H54 (cell line): ENCODE measurements at places on chromosomes 1 and 21.

DNA sequence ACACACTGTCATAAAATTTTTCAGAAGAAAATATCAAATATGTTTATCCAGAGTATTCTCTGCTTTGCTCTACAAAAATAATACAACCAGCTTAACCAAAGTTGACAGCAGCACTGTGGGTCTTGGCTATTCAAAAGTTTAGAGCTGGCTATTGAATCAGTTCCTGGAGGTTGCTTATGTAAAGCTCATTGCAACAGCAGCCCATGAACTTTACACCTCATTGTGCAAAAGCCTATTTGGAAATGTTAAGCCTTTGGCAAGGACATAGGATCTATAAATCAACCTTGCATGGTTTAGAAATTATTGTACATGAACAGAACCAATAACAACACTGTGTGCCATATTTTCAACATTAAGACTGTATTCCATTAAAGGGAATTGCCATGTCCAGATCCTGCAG, 714.9 kb downstream of the ADGRL2 start:
- no peak for DNase-seq

- DNase-seq, result peak; percentile 81
Observed at GRCh38 chr1:182069028-182069466, 7.5 kb upstream of the ZNF648 start.

DNA sequence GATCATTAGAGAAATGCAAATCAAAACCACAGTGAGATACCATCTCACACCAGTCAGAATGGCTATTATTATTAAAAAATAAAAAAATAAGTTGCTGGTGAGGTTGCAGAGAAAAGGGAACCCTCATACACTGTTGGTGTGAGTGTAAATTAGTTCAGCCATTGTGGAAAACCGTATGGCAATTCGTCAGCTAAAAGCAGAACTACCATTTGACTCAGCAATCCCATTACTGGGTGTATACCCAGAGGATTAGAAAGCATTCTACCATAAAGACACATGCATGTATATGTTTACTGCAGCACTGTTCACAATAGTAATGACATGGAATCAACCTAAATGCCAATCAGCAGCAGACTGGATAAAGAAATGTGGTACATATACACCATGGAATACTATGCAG, 42.2 kb downstream of the GIPC2 start:
- no peak for DNase-seq

DNA sequence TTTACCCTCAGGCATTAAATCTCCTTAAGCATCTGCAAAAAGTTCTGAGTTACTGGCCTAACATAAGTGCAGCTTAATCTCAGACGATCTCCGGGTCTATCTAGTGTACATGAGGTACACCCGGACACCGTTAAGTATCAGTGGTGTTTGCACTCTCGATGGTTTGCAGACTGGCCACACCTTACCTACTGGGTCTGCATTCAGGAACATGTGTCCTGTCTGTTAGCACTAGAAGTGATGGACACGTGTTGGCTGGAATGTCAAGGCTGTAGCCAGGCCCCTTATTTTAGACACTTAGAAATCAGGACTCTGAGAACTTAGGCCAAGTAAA, 783 bp upstream of the AGL start:
- DNase-seq, result no peak

DNA sequence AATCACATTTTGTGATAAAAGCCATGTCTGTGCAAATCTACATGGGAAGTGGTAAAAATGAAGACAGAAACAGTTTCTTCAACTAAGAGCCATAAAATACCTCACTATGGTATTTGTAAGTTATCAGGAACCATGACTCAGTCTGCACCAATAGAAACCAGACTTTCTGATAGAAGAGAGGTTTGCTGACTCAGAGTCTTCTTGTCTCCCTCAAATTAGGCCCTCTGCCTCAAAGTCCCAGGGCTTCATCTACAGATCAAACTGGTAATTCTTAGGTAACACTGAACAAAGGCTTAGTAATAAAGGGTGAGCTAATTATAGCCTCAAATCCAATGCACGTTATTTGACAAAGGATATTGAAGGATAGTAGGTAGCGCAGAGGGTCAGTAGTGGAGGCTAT, 30.9 kb upstream of the SSX2IP start:
- no peak for DNase-seq

DNA sequence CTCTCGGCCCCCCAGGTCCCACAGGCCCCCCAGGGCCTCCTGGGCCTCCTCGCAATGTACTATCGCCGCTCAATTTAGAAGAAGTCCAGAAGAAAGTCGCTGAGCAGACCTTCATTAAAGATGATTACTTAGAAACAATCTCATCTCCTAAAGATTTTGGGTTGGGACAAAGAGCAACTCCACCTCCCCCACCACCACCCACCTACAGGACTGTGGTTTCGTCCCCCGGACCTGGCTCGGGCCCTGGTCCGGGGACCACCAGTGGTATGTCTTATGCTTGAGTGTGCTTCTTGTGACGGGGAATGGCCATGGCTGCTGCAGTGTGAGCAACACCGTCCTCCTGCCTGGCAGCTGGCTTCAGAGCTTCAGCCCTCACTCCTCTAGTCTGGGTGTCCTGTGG, 70.2 kb upstream of the DYNLT5 start:
- no peak for DNase-seq

DNA sequence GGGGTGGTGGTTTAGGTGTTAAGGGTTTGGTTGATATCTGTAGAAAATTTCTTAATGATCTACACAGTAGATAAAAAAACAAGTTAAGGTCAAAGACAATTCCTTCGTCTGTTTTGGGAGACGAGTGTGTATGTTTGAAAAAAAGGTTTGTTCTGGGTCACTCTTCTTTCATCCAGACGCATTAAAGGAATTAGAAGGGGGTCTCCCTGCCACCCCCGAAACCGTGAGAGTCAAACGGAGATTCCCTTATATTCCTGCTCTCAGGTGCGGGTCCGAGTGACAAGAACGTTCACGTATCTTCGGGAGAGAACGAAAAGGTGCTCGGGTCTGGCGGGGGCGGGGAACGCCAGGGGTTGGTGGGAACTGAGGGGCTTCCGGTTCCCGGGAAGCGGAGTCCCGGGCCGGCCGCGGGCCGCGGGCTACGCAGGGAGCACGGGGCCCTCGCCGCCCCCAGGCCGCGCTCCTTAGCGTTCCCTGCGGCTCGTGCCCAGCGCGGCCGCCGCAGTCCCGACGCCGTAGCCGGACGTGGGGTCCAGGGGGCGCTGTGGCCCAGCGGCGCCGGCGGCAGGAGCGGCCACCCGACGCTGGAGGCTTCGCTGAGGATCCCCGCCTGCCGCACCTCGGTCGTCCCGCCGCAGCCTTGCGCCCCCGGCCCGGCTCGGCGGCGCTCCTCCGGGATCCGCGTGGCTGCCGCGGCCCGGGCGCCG, at the start of gene ZFYVE9:
ZFYVE9 (plus strand) TSS at position 577 of the 707 bp plus-strand sequence. CDS start 91,118 bp downstream, outside the sequence.
- peak; percentile 64 for DNase-seq

DNA sequence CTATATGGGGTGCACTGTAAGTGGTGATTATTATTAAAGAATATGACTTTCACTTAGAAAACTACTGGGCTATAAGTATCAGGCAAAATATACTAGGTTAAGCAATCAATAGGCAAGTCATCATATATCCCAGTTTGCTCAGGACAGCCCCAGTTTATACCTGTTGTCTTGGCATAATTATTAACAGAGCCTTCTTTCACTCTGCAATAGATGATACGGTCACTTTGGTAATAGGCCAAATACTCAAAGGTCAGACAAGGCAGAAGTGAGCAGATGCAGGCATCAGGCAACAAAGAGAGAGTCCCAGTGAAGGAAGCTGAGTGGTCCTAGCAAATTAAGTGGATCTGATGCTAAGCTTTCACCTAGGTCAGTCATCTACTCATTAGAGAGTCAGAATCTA, 599.9 kb downstream of the LMO4 start:
- DNase-seq, result no peak

DNA sequence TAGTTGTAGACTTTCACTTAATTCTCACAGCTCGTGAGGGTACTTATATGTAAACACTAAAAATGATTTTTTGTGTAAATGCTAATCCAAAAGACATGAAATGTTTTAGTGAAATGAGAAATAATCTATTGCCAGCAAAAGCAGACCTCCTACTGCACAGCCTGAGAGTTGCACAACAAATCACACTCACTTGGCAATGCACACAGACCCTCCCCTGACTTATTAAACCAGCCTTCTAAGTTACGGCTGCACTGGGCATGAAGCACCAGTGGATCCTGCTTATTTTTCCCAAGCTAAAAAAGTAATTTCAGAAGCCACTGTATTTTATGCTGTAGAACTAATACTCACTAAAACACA, 10.3 kb downstream of the ERRFI1 start:
- DNase-seq, result no peak

DNA sequence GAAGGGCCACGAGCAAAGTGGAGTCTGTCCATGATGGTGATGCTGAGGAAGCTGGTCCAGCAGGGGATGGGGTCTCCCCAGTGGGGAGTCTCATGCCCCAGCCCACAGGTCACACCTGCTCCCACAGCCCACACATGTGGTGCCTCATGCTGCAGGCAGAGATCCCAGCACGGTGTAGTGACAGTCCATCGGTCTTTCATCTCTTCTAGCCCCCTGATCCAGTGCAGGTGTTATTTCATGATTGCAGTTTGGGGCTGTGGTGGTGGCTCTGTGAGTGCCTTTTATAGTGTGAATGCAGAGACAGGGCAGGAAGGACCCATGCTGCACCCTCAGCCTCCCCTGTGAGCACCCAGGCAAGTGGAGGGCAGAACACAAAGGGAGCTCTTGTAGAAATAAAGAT, 45.0 kb downstream of the UBASH3A start:
- no peak for DNase-seq

DNA sequence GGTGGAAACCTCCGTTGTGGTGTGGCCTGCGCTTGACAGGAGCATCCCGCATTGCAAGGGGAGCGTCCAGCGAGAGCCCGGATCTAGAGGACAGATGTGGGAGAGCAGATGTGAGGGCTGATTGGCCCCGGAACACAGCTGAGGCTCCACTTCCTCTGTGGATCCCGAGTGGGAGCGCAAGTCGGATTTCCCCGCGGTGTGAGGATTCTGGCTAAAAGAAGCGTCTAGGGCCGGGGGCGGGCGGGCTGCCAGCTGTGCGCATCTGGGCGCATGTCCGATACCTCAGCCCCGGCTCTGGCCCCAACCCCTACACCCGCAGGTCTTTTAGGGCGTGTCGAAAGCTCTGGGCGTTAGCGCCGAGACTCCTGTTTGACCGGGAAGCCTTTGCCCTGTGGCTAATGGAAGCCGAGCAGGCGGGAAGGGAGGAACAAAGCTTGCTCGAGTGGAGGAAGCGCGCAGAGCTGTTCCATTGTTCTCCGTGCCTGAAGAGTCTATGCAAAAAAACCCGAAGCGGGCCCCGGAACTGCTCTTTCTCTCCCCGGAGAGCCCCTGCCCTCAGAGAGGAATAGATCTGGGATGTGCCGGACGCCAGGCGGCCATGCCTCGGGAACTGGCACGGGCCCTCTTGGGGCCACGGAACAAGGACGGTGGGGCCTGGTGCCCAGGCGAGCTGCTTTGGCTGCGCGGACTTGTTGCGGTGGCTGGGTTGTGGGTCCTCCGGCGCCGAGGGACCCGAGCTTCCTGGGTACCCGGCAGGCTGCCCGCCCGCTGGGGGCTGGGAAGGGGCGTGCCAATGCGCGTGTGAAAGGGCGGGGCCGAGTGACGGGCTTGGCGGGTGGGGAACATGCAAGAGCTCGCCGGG, 111.1 kb downstream of the NAV1 start:
- no peak for DNase-seq

GRCh38 chr1:241396747-241397681, 40.0 kb upstream of the RGS7 start:
- DNase-seq, result no peak

- no peak for DNase-seq
Observed at GRCh38 chr1:36446271-36446670, 4.0 kb downstream of the OSCP1 start.

DNA sequence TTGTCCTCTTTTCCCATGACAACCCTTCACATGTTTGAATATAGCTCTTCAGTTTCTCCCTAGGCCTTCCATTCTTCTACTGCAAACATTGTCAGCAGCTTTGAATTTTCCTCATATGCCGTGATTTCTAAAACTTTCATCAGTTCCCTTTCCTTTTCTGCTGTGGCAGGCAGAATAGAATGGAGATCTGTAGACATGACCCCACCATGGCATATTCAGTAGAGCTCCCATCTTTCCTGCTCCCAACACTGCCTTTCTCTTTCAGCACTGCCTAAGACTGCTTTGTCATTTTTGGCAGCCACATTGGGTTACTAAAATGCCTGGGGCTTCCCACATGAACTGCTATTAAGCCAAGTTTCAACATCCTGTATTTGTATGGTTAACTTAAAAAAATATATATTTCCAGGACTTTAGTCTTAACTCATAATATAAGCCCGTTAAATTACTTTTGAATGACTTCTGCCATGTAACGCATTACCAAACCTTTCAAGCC, 60.9 kb downstream of the TBX19 start:
- DNase-seq, result no peak

GRCh38 chr21:34691390-34692032, 22.7 kb downstream of the CLIC6 start:
- DNase-seq, result no peak

DNA sequence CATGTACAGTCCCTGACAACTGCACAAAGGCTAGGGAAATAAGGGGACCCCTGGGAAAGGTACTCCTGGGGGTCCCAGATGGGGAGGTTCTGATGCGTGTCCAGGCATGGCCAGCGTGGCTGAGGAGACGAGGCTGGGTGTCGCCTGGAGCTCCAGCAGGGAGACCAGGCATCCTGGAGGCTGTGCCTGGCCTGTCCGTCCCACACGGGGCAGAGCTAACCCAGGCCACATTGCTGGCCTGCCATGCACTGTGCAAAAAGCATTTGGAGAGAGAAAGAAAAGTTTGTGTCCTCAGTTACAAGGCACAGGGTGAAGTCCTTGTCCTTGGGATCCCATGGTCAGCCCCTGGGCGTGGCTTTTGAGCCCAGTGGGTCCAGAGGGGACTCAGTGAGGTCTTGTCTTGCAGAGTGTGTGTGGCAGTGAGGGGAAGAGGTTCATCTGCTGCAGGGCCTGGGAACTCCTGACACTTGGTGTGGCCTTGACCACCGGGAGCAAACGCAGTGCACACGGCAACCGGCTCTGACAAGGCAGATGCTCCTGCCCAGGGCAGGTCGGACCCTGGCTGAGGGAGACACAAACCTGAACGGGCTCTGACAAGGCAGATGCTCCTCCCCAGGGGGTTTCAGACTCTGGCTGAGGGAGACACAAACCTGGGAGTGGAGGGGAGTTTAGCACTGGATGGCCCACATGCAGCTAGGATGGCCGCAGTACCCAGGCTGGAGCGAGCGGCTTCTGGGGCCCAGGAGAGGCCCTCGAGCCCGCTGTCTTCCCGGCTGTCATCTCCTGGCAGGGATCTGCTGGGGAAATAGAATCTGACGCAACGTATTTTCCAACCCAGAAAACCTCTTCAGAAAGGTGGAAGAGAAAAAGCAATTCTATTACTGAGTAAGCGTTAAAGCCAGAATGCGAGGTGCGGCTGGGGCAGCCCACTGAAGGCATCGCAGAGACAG, 37.3 kb upstream of the COL18A1 start:
- DNase-seq, result no peak

DNA sequence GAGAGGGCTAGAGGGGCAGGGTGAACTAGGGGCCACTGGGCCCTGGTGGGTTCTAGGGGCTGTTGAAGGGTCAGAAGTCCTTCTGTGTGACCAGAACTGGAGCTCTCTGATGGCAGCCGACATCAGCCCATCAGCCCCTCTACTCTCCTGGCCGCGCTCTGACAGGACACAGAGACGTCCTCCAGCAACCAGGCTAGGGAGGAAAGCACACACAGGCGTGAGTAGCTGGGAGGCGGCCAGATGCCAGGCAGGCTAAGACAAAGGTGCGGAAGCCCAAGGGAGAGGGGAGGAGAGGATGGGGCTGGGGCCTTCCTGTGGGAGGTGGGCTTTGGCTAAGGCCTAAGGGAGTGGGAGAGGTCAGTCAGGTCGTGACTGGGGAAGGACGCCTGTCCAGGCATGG, 50.8 kb downstream of the OLFML2B start:
- no peak for DNase-seq

- no peak for DNase-seq
Observed at GRCh38 chr1:200317236-200317635, 92.6 kb downstream of the ZNF281 start.
